CD4-positive, alpha-beta T cell (primary cell): ENCODE measurements at places on chromosomes 3 and 15.

- DNase-seq = no peak
These were observed 92.1 kb downstream of the DTWD1 start for GRCh38 chr15:49712846-49713450.

GRCh38 chr15:58882243-58882642 is 51.2 kb downstream of the SLTM start:
- no peak for DNase-seq

DNA sequence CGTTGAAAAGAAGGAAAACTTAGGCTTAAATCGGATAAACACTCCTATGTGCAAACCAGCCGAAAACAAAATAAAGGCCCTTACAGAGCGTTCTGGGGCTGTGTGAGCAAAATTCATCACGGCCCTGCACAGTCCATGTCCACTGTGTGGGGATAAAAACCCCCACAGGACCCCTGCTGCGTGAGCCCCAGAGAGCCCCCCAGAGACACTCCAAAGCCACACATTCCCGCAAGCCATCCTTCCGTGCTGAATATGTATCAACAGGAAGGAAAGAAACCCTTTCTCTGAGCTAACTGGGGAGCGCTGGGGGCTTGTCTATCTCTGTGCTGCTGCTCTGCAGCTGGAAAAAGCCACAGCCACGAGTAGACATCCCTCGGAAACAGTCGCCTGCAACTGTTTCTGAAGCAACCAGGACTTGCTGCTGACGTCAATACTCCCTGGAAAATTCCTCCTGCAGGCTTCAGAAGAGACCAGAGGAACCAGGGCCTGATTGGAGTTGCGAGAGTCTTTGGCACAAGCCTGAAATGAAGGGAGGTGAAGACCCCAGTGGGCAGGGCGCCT is 72.7 kb downstream of the NUP210 start:
- no peak for DNase-seq

DNA sequence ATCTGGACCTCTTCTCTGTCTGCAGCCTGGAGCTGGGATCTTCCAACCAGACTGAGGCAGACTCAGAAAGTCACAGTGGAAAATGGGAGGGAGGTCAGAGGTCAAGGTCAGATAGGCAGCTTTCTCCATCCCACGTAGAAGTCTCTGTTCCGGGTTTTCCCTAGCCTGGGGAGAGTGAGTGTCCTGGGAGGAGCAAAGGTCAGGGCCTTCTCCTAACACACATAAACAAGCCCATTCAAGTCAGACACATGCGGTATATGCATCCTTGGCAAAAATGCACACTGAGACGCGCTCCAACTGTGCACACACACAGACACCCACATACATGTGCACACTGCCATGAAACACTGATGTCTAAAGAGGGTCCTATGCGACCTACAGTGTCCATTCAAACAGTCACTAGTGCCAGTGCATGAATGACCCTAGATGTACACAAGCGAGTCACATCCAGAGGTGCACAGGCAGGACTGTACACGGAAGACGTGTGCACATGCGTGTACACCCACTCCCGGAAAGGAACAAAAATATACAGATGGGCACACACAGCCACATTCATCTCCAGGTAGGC is 681 bp downstream of the TWF2 start:
- DNase-seq = no peak

DNA sequence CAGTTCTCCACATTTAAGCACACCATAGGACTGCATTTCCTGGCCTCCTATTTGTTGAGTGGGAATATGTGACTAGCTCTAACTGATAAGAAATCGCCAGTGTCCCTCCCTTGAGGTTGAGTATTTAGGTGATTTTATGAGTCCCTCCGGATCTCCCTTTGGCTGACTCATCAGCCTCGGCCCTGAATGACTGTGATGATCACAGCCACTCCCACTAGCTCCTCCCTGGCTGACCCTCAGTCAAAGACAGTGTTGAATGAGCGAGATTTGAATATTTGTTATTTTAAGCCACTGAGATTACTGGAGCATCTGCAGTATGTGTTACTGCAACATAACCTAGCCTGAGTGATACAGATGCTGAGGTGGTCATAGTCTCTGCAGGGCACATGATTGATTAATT is 515.3 kb downstream of the EPHB1 start:
- DNase-seq = no peak

- no peak for DNase-seq
These were observed 144.0 kb upstream of the MYRIP start for GRCh38 chr3:39665441-39665840.

- DNase-seq = no peak
These were observed 224.8 kb upstream of the DCBLD2 start for GRCh38 chr3:99126316-99126715.

DNA sequence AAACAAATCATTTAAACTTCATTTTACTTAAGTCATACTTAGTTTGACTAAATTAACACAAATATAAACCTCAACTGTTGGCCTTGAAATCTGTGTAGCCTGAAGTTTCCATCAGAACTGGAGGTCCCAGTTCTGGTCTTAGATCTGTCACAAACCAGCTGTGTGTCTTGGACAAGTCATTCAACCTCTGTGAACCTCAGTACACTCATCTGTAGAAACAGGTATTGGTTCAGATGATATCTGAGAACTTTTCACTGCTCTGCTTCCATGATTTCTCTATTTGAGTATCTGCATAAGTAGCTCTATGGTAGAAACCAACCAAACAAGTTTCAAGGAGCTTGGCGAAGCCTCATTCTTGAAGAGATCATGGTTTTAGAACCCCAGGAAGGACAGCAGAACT is 60.4 kb upstream of the SLC2A2 start:
- DNase-seq = no peak

DNA sequence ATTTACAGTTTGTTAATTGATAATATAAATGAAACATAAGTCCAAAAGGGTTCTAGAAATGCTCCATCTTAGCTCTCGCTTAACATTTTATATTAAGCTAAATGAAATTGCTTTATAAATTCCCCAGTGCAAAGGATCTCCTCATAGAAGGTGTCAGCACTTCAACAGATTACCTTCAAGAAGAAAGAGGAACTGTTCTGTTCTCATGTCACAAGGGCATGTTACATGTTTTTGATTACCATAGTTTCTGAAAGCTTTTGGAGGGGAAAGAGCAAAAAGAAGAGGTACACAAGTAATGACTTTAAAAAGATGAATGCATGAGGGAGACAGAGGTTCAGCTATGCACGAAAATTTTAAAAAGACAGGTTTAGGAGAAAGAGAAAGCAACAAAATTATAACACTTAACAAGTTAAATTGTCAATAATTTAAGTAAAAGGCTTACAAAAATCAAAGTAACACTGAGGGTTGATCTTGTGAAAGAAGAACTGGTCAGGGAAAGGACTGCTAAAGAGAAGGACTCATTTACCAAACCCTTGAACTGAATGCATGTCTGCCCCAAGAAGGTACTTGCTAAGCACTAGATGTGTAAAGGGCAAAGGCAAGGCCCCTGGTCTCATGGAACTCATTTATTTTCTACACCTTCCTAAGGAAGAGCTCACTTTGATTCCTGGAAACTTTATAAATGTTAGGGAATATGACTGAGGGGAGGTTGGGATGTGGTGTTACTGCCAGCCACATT is 45.1 kb downstream of the CCDC191 start:
- no peak for DNase-seq

DNA sequence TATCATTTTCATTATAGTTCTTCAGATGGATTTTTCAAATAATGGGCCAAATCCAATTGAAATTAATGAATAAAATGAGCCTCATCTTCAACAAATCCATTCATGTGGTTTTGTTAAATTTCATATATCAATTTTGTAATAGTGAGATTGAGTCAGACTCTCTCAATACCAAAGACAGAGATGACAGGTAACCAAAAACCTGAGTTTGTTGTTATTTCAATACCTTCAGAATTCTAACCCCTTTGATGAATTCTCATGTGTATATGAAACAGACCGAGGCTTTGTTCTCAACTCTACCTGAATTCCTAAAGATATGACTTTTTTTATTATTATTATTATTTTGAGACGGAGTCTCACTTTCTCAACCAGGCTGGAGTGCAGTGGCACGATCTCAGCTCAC is 92.8 kb downstream of the FOXP1 start:
- no peak for DNase-seq

GRCh38 chr3:127531821-127532220 is 58.7 kb downstream of the TPRA1 start:
- DNase-seq = no peak

- no peak for DNase-seq
These were observed 260.4 kb downstream of the RPLP1 start for GRCh38 chr15:69712991-69713390.

DNA sequence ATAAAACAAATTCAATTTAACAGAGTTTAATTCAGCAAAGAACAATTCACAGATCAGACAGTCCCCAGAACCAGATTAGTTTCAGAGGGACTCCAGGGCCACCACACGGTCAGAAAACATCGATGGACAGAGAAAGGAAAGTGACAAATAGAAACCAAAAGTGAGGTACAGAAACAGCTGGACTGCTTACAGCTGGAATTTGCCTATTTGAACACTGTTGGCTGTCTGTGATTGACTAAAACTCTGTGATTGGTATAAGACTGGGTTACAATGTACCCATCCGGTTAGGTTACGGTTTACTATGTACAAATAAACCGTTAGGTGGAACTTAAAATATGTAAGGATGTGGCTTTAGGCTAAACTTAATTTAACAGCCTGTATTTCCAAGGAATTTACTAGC is 30.3 kb downstream of the MOBP start:
- DNase-seq = no peak

GRCh38 chr15:60945196-60945595 is 283.9 kb downstream of the RORA start:
- DNase-seq = no peak

- DNase-seq = no peak
These were observed 161.8 kb upstream of the IQSEC1 start for GRCh38 chr3:13235079-13235478.

GRCh38 chr3:196149375-196149774 is 61.8 kb downstream of the ZDHHC19 start:
- no peak for DNase-seq

- no peak for DNase-seq
These were observed 128.3 kb downstream of the ALCAM start for GRCh38 chr3:105495021-105495420.

GRCh38 chr3:155815030-155815545 is 9.0 kb upstream of the C3orf33 start:
- no peak for DNase-seq
